ENCODE measurements at places on chromosomes 13 and 19.

DNA sequence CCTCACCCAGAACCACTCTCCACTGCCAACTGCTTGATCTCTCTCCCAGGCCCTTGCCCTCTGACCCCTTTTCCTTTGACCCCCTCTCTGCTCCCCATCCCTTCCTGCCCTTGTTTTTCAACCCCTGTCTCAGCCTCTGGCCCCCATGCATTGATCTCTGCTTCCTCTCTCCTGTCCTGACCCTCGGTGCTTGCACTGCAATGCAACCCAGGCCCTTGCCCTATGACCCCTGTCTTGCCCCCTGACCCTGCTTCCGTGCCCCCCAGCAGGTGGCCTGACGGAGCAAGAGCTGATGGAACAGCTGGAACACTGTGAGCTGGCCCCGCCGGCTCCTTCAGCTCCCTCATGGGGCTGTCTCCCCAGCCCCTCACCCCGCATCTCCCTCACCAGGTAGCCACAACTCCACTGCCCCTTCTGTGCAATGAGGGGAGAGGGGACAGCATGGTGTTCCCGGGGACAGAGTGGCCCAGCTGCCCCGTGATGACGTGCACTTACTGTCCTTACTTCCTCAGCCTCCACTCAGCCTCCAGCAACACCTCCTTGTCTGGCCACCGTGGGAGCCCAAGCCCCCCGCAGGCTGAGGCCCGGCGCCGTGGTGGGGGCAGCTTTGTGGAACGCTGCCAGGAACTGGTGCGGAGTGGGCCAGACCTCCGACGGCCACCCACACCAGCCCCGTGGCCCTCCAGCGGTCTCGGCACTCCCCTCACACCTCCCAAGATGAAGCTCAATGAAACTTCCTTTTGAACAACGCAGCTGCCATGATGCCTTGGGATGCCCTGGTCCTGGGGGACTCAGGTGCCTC is 10.5 kb upstream of the LTBP4 start:
- DNase-seq: no peak

GRCh38 chr19:49224879-49225278 is 67.3 kb downstream of the TRPM4 start:
- DNase-seq: peak; percentile 6

GRCh38 chr13:30864433-30865122 is 41.5 kb upstream of the MEDAG start:
- no peak for DNase-seq

- DNase-seq: no peak
Measured at GRCh38 chr13:42277618-42278276, 5.8 kb downstream of the AKAP11 start.

DNA sequence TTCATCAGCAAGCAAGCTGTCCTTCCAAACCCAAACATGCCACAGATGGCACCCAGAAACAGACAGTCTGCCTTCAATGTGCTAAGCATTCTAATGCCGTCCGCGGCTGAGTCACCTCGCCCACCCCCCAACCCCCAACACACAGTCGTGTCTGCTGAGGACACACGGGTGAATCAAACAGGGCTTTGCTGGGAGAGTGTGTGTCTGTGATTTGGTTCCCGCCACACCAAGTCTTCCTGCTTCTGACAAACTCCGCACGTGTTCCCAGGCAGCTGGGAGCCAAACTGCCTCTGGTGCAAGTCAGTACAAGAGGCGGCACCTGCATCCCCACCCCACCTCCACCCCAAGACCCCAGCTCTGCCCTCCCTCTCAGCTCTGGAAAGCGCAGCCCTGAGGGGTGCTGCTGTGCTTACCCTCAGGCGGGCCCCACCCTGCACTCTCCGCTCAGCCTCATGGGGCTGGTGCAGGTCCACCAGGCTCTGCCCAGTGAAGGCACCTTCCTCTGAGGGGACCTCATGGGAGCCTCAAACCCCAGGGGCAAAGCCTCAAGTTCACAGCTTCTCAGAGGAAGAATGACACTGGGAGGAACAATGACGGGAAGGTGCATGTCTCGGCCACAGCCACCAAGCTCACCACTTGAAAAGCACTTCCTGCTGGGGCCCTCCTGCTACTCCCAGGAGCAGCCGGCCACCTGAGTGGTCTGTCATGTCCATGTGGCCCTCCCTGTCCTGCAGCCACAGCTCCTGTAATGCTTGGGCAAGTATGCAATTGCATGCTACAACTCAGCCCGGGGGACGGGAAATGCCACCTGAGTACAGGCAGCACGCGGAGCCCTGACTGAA is 15.0 kb upstream of the SLC35E1 start:
- peak; percentile 69 for DNase-seq

DNA sequence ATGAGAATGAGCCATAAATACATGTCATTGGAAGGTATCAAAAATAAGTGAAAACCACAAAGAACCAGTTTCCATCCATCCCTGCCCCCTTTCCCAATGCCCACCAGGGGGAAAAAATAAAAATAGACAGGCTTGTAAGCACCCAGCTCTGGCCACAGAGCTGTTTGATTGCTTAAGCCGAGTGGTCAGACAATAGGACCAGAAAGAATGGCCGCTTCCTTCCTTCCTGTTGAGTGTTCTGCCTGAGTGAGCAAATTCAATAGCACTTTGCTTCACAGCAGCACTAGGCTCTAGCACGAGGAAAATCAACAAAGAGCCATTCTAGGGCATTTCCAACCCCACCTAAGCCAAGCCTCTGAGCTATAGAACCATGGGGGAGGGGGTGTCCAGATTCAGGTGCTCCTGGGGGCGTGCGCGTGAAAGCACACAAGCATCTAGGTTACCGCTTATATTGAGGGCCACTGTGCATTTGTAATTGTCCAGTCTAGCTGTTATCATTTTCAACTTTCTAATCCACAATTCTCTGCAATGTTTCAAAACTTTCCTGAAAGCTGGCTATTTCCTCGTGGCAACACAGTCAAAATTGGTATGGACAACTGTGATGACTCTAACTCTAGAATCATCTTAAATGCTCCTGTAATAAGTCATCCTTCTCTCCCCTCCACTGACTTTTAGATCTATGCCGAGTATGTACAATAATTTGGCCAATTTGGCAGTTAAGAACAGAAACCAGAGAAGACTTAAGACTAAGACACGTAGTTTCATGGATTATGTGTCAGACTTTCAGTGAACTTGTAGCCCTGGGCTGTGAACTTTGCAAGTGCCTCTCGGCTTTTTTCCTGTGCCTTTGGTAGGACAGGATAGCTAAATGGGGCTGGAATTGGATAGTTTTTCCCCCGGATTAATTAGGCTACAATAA is 64.3 kb downstream of the SPRY2 start:
- DNase-seq: no peak

- no peak for DNase-seq
Measured at GRCh38 chr19:12689581-12690216, 1.9 kb downstream of the GNG14 start.

- DNase-seq: peak; percentile 72
Measured at GRCh38 chr19:2083174-2083854, 12.8 kb downstream of the MOB3A start.

DNA sequence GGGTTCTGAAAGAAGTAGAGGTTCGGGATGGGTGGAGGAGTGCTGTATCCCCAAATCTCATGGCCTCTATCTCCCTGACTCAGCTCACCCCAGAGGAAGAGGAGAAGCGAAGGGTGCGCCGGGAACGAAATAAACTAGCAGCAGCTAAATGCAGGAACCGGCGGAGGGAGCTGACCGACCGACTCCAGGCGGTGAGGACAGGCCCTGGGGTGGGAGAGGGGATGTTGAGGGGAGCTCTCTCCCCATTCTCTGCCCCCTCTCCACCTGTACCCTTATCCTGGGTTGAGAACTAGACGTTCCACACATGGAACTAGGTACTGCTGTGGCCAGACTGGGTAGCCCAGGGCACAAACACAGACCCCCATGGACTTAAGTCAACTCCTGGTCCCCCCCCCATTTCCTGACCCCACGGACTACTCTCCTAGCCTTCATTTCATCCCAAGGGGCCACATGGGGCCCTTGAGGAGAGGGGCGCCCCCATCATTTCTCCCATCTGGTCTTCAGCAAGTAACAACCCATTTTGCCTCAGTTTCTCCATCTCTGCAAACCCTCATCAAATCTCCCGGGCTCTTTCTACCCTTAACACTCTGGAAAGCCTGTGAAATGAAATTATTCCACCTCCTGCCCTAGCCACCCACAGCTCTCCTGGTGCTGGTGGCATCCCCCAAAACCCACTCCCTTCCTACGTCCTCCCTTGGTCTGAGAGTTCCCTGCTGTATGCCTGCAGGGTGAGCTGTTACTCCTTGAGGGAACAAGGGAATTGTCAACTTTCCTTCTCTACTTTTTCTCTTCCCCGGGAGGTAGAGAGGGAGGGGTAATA is 3.5 kb downstream of the FOSB start:
- no peak for DNase-seq

GRCh38 chr19:40332669-40333068 is 15.5 kb downstream of the C19orf47 start:
- no peak for DNase-seq

DNA sequence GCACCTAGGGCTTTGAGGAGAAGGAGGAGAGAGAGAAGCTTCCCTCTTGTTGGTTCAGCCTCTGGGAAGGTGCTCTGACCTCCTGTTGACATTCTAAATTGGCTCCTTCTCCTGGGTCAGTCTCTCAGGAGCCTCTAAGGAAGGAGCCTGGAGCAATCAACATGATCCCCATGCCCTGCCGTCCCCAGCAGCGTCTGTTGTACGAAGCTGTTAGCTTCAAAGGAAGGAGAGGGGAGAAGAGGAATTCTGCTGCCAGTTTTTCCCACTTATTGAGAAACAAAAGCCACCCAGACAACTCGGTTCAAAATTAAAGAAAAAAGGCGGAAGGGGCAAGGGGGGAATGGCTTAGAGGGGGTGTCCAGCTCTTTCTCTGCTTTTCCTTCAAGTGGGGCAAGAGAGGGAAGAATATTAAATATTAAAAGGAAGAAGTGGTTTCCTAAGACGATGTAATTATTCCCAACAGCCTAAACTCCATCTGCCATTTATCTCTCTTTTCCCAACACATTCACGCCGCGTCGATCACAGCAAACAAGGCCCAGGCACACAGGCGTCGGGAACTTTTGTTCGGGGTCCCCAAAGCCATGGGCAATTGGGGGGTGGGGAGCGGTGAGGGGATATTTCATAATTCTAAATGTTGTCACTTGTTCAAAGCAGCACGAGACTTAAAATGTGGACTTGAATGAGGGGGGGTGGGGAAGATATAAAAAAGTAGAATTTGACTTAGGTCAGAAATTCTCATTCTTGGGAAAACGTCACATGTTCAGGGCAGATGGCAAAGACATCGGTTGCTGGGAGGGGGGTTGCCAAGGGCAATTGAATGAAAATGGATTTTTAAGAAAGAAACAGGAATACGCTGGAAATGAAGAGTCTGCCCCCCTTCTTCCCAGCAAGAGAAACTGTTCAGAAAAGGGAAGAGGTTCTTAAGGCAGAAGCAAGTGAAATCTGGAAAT is 116.8 kb upstream of the CACNA1A start:
- DNase-seq: no peak

DNA sequence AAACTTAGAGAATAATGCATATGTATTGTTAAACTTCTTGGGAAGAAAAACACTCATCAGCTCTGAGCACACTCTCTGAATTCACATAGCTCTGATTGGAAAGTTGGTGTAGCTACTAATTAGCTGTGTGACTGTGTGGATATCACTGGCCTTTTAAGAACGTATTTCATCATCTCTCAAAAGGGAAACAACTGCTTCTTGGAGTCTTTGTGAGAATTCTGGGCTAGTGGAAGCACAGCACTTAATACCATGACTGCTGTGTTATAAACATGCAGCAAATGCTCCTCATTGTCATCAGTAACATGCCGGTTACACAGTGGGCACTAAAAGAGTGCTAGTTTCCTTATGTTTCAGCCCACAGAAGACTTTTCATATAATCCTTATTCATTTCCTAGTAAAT is 220.9 kb upstream of the CSNK1A1L start:
- no peak for DNase-seq

DNA sequence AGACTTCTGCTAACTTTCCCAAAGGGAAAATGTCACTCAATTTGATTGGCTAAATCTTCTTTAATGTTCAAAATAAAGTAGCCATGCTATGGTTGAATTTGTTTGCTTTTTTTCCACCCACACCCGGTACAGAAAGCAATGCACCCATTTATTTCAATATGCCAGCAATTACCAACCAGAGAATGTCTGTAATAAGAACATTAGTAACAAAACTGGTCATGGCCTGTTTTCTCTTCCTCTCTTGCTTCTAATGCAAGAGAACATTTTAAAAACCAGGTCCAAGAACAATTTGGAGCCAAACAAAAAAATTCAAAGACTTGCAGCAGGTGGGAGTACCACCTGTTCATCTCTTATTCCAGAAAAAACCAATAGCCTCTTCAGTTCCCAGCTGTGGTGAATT is 1108.8 kb upstream of the PCDH20 start:
- DNase-seq: no peak

DNA sequence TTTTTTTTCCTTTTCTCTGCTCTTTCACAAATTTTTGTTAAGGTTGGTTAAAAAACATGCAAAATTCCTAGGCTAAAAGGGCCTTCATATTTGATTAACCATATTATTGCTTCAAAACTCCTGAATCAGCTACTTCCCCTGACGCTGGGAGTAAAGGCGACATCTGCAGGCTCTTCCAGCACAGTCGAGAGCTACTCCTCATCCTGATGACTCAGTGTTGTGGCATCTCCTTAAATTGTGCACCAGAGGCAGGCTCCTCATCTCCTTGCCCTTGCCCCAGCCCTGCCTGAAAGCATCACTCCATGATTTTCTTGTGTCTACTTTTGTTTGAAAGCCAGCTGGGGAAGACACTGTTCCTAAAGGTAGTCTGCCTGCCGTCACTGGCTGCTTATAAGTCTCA is 24.5 kb upstream of the SOX1 start:
- no peak for DNase-seq

- DNase-seq: no peak
Measured at GRCh38 chr13:73696271-73696670, 437.9 kb downstream of the KLF12 start.

DNA sequence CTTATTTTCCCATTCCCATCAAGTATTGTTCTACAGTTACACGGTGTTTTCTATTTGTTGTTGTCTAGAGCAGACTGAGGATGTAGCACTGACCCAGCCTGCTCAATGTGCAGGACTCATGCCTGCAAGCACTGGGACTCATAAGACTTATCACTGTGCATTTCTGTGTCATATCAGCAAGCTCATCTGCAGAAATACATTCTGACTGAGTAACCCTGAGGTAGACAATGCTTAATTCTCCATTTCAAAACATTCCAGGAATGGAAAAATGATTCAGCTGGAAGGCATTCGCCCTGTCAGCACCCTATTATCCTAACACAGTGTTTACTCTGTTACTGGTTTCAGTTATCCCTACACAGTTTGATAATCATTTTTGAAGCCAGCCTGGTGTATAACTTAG is 2506.4 kb downstream of the PCDH9 start:
- DNase-seq: no peak

- DNase-seq: no peak
Measured at GRCh38 chr13:71021825-71022422, 845.1 kb downstream of the DACH1 start.

- no peak for DNase-seq
Measured at GRCh38 chr19:40300668-40301067, 15.5 kb upstream of the AKT2 start.

Data from NK-92 treated with Interleukin-12 subunit alpha and Interleukin-12 subunit beta, amount 100 ng/mL, for 24 hours (cell line).